Mesendoderm (in vitro differentiated cells): ENCODE measurements at places on chromosomes 3 and 15.

DNA sequence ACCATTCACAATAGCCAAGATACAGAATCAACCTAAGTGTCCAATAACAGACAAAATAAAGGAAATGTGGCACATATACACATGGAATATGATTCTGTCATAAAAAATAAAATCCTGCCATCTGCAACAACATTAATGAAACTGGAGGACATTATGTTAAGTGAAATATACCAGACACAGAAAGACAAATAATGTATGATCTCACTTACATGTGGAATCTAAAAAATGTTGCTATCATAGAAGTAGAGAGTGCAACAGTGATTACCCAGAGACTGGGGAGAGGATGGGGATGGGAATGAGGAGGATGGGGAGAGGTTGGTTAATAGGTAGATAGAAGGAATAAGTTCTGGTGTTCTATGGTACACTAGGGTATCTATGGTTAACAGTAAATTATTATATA lies 28.7 kb downstream of the MRPL3 start:
- no peak for DNase-seq
- H3K27me3 ChIP-seq, result no peaks in the 10 kb centered on the region
- no peak overlapping the region for H3K27ac ChIP-seq
- H3K4me1 ChIP-seq, result no peaks in the 10 kb centered on the region

GRCh38 chr15:89808160-89808870 lies 6.3 kb downstream of the ANPEP start:
- no peak overlapping the region for H3K27ac ChIP-seq
- H3K27me3 ChIP-seq, result no peaks in the 10 kb centered on the region
- no peak for DNase-seq
- no peaks in the 10 kb centered on the region for H3K4me1 ChIP-seq

GRCh38 chr3:60304112-60304511 lies 947.1 kb downstream of the FHIT start:
- no peak overlapping the region for H3K4me3 ChIP-seq
- H3K4me1 ChIP-seq, result no peaks in the 10 kb centered on the region
- no peaks in the 10 kb centered on the region for H3K36me3 ChIP-seq
- no peak overlapping the region for H3K27ac ChIP-seq
- peak; percentile 13 for DNase-seq

DNA sequence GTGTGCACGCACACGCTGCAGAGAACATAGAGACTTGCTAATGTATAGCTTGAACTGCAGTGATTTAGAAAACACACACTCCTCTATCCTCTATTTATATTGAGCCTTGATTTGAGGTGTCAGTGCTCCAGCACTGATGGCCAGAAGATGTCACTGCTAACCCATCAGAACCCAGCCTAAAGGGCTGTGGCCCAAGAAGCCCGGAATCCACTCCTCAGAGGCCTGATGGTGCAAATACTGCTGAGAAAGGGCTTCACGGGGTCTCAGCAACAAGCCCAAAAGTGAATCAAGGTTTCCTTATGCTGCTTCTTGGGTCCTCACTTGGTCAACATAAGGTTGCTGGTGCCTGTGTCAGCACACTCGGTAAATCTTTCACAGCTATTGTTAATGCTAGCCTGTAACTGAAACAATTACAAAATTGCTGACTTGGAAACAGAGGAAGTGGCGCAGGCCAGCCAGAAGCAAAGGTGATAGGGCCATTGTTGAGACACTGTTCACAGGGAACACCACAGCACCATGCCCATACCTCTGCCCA lies 60.3 kb downstream of the HEG1 start:
- no peaks in the 10 kb centered on the region for H3K4me1 ChIP-seq
- no peak overlapping the region for H3K4me3 ChIP-seq
- peaks cover 14% of the 10 kb centered on the region for H3K36me3 ChIP-seq

GRCh38 chr3:196775938-196776337 lies 36.3 kb downstream of the PAK2 start:
- no peak overlapping the region for H3K4me3 ChIP-seq
- DNase-seq, result no peak
- no peak overlapping the region for H3K27ac ChIP-seq

- H3K4me1 ChIP-seq, result peaks cover 10% of the 10 kb centered on the region
- no peaks in the 10 kb centered on the region for H3K36me3 ChIP-seq
- H3K4me3 ChIP-seq, result no peak overlapping the region
- DNase-seq, result no peak
Measured at GRCh38 chr3:130895690-130896488, 2.0 kb downstream of the ATP2C1 start.

- H3K27ac ChIP-seq, result no peak overlapping the region
- DNase-seq, result peak; percentile 1
- no peaks in the 10 kb centered on the region for H3K36me3 ChIP-seq
- H3K4me3 ChIP-seq, result no peak overlapping the region
- no peaks in the 10 kb centered on the region for H3K27me3 ChIP-seq
Measured at GRCh38 chr3:50972029-50972428, 297.3 kb downstream of the DOCK3 start.

DNA sequence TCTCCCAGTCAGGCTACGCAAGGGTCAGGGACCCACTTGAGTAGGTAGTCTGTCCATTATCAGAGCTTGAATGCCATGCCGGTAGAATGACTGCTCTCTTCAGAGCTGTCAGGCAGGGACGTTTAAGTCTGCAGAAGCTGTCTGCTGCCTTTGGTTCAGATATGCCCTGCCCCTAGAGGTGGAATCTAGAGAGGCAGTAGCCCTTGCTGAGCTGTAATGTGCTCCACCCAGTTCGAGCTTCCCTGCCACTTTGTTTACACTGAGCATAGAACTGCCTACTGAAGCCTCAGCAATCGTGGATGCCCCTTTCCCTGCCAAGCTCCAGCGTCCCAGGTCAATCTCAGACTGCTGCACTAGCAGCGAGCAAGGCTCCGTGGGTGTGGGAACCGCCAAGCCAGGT lies 57.5 kb upstream of the SETMAR start:
- H3K4me3 ChIP-seq, result no peak overlapping the region
- no peaks in the 10 kb centered on the region for H3K36me3 ChIP-seq
- no peaks in the 10 kb centered on the region for H3K27me3 ChIP-seq
- no peaks in the 10 kb centered on the region for H3K4me1 ChIP-seq

DNA sequence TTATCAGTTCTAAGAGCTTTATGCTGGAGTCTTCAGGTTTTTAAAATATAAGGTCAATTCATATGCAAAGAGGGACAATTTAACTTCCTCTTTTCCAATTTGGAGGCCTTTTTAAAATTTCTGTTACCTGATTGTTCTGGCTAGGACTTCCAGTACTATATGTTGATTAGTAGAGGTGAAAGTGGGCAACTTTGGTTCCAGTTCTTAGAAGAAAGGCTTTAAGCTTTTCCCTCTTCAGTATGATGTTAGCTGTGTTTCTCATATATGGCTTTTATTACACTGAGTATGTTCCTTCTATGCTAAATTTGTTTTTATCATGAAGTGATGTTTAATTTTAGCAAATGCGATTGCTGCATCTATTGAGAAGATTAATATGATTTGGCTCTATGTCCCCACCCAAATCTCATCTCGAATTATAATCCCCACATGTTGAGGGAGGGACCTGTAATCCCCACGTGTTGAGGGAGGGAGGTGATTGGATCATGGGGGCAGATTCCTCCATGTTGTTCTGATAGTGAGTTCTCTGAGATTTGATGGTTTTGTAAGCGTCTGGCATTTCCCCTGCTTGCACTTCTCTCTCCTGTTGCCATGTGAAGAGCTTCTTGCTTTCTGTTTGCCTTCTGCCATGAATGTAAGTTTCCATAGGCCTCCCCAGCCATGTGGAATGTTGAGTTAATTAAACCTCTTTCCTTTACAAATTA lies 33.8 kb downstream of the FAIM start:
- no peak overlapping the region for H3K4me3 ChIP-seq
- no peaks in the 10 kb centered on the region for H3K27me3 ChIP-seq
- peak; percentile 17 for DNase-seq
- H3K4me1 ChIP-seq, result no peaks in the 10 kb centered on the region

GRCh38 chr3:11593318-11594034 lies 50.2 kb downstream of the VGLL4 start:
- H3K4me3 ChIP-seq, result no peak overlapping the region
- no peaks in the 10 kb centered on the region for H3K27me3 ChIP-seq
- DNase-seq, result no peak

GRCh38 chr15:89912674-89913396 lies at the start of gene ARPIN:
ARPIN (minus strand) TSS chr15:89912952; CDS start chr15:89912835, 117 bp downstream.
- H3K36me3 ChIP-seq, result no peaks in the 10 kb centered on the region
- DNase-seq, result peak; percentile 68

DNA sequence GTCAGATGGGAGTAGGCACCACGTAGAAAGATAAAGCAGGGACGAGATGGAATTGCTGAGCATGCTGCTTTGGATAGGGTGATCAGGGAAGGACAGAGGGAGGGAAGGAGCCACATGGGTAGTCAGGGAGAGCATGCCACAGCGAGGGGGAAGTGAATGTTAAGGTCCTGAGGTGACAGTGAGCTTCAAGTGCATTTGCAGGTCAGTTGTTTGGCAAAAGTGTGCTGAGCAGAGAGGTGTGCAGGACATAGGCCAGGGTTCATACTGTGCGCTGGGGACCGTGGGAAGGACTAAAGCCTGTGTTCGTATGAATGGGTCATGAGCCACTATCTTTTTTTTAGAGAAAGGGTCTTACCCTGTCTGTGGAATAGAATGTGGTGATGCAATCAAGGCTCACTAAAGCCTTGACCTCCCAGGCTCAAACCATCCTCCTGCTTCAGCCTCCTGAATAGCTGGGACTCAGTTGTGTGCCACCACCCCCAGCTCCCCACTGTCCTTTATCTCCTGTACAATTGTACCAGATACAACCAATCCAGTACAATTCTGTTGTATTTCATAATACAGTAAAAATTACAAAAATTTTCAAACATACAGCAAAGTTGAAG lies 107.5 kb downstream of the DNAJB8 start:
- H3K4me1 ChIP-seq, result no peaks in the 10 kb centered on the region
- H3K27me3 ChIP-seq, result no peaks in the 10 kb centered on the region
- H3K27ac ChIP-seq, result no peak overlapping the region
- H3K36me3 ChIP-seq, result no peaks in the 10 kb centered on the region
- DNase-seq, result no peak

- no peaks in the 10 kb centered on the region for H3K27me3 ChIP-seq
- H3K36me3 ChIP-seq, result no peaks in the 10 kb centered on the region
- no peaks in the 10 kb centered on the region for H3K4me1 ChIP-seq
- peak; percentile 30 for DNase-seq
Measured at GRCh38 chr15:29692527-29692926, 129.7 kb downstream of the TJP1 start.

GRCh38 chr3:45509038-45509767 lies 85.3 kb upstream of the LIMD1 start:
- H3K4me1 ChIP-seq, result peaks cover 7% of the 10 kb centered on the region
- peaks cover under 1% of the 10 kb centered on the region for H3K36me3 ChIP-seq
- no peaks in the 10 kb centered on the region for H3K27me3 ChIP-seq
- H3K4me3 ChIP-seq, result no peak overlapping the region
- DNase-seq, result peak; percentile 38
- H3K27ac ChIP-seq, result no peak overlapping the region

DNA sequence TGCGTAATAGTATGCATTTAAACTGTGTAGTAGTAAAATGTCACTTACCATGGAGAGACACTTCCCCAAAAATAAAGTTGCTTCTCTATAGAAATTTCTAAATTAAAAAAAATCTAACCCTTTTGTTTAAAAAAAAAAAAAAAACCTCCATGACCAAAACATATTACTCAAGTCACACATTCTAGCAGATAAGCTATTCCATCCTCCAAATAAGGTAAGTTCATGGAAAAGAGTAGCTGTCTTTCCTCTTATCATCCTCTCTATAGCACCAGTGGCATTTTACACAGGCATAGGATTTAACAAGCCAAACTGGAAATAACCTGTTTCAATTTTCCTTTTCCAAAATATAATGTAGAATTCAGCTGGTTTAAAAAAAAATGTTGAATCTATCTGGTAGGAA lies 57.4 kb downstream of the LRRFIP2 start:
- DNase-seq, result no peak
- H3K36me3 ChIP-seq, result no peaks in the 10 kb centered on the region
- no peak overlapping the region for H3K4me3 ChIP-seq
- no peaks in the 10 kb centered on the region for H3K4me1 ChIP-seq
- H3K27me3 ChIP-seq, result no peaks in the 10 kb centered on the region

DNA sequence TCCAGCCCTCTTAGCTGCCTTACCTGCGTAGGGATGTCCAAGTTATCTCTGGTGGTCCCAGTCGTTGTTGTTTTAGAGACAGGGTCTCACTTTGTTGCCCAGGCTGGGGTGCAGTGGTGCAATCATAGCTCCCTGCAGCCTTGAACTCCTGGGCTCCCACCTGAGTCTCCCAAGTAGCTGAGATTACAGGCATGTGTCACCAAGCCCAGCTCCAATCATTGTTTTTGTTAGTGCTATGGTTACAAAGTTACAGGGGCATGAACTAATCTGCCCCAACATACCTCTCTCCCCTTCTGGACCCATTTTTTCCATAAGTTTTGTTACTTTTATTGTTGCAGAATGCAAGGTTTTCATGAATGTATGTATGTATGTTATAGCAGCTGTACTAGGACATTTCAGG lies 54.7 kb downstream of the CTDSPL2 start:
- no peak overlapping the region for H3K27ac ChIP-seq
- H3K4me1 ChIP-seq, result no peaks in the 10 kb centered on the region
- no peaks in the 10 kb centered on the region for H3K27me3 ChIP-seq

GRCh38 chr3:71252466-71252865 lies 331.1 kb downstream of the FOXP1 start:
- peaks cover 3% of the 10 kb centered on the region for H3K4me1 ChIP-seq
- no peak for DNase-seq
- no peak overlapping the region for H3K27ac ChIP-seq
- no peak overlapping the region for H3K4me3 ChIP-seq
- no peaks in the 10 kb centered on the region for H3K27me3 ChIP-seq

- H3K27ac ChIP-seq, result no peak overlapping the region
- no peak for DNase-seq
- H3K4me3 ChIP-seq, result no peak overlapping the region
- no peaks in the 10 kb centered on the region for H3K27me3 ChIP-seq
- H3K36me3 ChIP-seq, result peaks cover 2% of the 10 kb centered on the region
- peaks cover 2% of the 10 kb centered on the region for H3K4me1 ChIP-seq
Measured at GRCh38 chr3:10007126-10007782, 19.0 kb upstream of the FANCD2 start.

GRCh38 chr3:24352893-24353553 lies 141.6 kb downstream of the THRB start:
- H3K27me3 ChIP-seq, result no peaks in the 10 kb centered on the region
- H3K27ac ChIP-seq, result no peak overlapping the region
- H3K4me1 ChIP-seq, result no peaks in the 10 kb centered on the region
- DNase-seq, result no peak
- no peaks in the 10 kb centered on the region for H3K36me3 ChIP-seq
- no peak overlapping the region for H3K4me3 ChIP-seq

- H3K36me3 ChIP-seq, result no peaks in the 10 kb centered on the region
- H3K4me3 ChIP-seq, result no peak overlapping the region
- H3K4me1 ChIP-seq, result no peaks in the 10 kb centered on the region
- H3K27me3 ChIP-seq, result no peaks in the 10 kb centered on the region
Measured at GRCh38 chr3:134291319-134292254, 40.9 kb upstream of the RYK start.

- no peak overlapping the region for H3K4me3 ChIP-seq
- no peaks in the 10 kb centered on the region for H3K27me3 ChIP-seq
- no peak for DNase-seq
- no peaks in the 10 kb centered on the region for H3K36me3 ChIP-seq
Measured at GRCh38 chr15:37528432-37528831, 406.0 kb upstream of the TMCO5A start.
